ENCODE measurements at places on chromosomes 5 and 9.

GRCh38 chr9:96331236-96331947 is 29.4 kb upstream of the HSD17B3 start:
- no peak for DNase-seq

GRCh38 chr5:93307557-93307956 is 273.5 kb downstream of the NR2F1-AS1 start:
- no peak for DNase-seq

GRCh38 chr9:69279084-69279731 is 45.8 kb upstream of the ENTREP1 start:
- no peak for DNase-seq

DNA sequence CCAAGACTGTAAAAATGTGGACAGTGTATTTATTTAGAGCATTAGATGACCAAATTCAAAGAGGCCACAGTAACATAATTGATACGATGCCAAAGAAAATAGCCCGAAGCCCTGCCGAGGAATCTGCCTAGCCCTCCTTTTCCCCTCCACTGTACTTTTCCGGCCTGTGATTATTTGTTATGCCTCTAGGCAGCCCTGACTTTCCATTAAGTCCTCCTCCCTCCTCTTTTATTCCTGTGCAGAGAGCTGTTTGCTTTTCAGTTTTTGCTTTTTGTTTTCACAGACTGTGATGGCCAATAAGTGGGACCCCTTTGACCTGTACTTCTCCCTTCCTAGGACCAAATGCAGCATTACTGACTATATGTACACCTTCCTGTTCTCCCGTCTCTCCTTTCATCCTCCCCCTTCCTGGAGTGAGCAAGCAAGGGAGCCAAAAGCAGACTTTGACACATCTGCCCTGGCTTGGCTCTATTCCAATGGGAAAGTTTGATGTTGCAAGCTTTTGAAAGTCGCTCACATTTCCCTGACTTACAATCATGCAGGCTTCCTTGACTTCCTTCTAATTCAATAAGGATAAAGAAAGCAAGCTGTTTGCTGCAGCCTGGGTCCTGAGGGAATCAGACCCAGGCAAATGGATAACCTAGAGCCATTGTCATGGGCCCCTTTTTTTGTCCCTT is 76.1 kb downstream of the NREP start:
- DNase-seq: no peak

DNA sequence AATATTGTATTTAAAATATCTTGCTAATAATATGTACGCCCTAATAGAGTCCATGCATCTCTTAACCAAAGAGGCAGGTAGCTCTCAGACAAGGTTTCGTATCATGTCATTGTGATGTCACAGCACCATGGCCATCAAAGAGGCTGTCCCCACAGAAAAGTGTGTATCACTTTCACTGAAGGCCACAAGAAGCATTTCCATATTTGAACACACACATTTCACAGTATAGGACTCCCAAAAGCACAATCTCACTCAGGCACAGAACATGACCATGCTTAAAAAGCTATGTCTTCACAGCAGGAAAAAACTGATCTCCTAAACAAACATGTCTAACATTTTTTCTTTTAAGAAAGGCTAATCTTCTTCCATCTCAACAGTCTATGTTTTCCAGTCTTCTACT is 133.8 kb downstream of the DENND1A start:
- no peak for DNase-seq

- no peak for DNase-seq
Observed at GRCh38 chr5:26582350-26583045, 455.9 kb downstream of the CDH9 start.

DNA sequence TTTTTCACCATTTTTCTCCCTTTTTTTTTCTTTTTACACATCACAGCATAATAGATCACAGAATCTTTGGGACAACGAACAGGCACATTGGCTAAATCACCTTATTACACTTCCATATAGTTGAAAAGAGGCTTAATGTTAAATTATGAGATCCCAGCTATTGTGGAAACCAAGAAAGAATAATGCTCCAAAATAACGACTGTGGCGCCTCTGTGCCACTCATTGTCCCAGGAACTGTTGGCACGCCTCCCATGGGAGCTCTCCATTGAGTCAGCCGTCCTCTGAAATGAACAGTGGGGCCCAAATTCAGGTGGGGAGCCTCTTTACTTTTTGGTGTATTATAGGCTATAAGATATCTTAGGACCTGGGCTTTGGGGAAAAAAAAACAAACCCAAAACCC is 82.2 kb upstream of the NFIB start:
- DNase-seq: no peak

- no peak for DNase-seq
Observed at GRCh38 chr5:9182899-9183695, 362.8 kb downstream of the SEMA5A start.

GRCh38 chr5:79853676-79854418 is 137.2 kb downstream of the MTX3 start:
- no peak for DNase-seq

DNA sequence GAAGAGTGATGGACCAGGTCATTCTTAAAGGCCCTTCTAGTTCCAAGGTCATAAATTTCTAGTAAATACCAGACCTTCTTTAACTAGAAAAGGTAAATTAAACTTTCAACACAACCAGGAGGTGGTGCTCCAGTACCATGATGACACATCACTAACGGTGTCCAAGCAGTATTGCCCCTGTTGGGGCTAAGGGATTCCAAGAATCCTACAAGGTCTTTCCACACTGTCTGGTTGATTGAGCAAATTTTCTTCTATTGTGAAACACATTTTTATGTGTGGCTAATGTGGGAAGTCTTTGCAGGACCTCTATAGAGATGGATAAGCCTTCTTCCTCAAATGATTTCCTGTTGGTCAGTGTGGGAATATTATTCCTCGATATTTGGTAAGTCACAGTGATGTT is 459.6 kb upstream of the PAPPA start:
- DNase-seq: no peak

DNA sequence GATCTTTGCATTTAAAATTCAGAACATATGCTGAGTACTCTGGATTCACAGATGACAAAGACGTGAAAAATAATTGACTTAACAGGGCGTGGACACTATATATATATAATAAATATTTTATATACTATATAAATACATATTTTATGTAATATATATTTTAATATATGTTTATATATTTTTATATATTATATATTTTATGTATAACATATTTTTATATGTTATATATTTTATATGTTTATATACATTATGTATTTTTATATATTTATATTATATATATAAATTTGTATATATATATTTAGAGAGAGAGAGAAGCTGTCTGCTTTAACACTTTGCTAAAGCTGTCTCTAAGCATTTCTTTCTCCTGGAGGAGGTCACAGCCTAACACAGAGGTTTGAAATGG is 113.1 kb downstream of the INIP start:
- no peak for DNase-seq

DNA sequence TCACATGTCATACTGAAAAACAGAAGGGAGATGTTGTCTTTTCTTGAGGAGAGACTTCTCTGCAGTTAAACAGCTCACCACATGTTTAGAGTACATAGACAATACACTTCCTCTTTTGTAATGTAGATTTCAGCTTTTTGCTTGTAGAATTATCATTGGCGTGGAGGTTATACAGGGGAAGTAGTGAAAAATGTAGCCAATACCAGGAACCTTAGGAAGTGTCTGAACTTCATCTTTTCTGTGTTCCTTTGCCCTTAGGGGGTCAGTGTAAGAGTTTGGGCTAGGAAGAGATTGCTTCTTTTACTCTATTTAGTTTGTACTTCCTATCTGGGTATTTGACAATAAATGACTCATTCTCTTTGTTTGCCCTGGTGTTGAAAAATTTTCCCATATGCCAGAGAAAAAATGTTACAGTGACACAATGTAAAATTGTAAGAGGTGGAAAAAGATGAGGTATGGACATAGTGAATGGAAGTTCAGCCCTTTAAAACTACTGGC is 21.0 kb upstream of the CDKN2B start:
- no peak for DNase-seq

- DNase-seq: no peak
Observed at GRCh38 chr9:27065288-27065687, 43.7 kb upstream of the TEK start.

- no peak for DNase-seq
Observed at GRCh38 chr9:123418052-123418430, 62.0 kb downstream of the CRB2 start.

- peak; percentile 48 for DNase-seq
Observed at GRCh38 chr9:83219154-83219923, 156.4 kb upstream of the RASEF start.

GRCh38 chr9:69420611-69421270 is 95.7 kb downstream of the ENTREP1 start:
- DNase-seq: no peak

GRCh38 chr9:101626295-101626694 is 31.5 kb upstream of the PPP3R2 start:
- DNase-seq: no peak

GRCh38 chr5:135428586-135428985 is 18.6 kb downstream of the DCANP1 start:
- DNase-seq: no peak

- peak; percentile 61 for DNase-seq
Observed at GRCh38 chr9:127931092-127931881, 710 bp upstream of the PIP5KL1 start.

- DNase-seq: no peak
Observed at GRCh38 chr5:89758146-89758545, 651.4 kb downstream of the CETN3 start.

DNA sequence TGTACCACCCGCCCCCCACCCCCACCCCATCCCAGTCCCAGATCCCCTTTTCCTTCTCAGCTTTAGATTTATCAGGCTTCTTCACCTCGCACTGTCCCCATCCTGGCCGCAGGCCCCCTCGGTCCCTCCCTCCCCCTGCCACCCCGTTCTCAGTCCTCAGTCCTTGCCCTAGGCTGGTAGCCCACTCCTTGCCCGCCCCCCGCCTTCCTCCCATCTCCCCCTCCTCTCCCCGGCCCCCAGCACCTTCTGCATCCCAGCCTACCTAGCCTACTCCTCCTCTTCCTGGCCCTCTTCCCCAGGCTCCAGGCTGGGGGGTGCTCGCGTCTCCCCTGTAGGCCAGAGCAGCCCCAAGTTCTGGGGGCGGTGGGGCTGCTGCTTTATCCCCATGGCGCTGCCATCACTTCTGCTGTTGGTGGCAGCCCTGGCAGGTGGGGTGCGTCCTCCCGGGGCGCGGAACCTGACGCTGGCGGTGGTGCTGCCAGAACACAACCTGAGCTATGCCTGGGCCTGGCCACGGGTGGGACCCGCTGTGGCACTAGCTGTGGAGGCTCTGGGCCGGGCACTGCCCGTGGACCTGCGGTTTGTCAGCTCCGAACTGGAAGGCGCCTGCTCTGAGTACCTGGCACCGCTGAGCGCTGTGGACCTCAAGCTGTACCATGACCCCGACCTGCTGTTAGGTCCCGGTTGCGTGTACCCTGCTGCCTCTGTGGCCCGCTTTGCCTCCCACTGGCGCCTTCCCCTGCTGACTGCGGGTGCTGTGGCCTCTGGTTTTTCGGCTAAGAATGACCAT is 828 bp downstream of the NPR2 start:
- DNase-seq: no peak

- DNase-seq: no peak
Observed at GRCh38 chr9:129584136-129584535, 36.8 kb downstream of the C9orf50 start.

GRCh38 chr5:147417135-147417813 is 92.6 kb downstream of the DPYSL3 start:
- DNase-seq: peak; percentile 15

DNA sequence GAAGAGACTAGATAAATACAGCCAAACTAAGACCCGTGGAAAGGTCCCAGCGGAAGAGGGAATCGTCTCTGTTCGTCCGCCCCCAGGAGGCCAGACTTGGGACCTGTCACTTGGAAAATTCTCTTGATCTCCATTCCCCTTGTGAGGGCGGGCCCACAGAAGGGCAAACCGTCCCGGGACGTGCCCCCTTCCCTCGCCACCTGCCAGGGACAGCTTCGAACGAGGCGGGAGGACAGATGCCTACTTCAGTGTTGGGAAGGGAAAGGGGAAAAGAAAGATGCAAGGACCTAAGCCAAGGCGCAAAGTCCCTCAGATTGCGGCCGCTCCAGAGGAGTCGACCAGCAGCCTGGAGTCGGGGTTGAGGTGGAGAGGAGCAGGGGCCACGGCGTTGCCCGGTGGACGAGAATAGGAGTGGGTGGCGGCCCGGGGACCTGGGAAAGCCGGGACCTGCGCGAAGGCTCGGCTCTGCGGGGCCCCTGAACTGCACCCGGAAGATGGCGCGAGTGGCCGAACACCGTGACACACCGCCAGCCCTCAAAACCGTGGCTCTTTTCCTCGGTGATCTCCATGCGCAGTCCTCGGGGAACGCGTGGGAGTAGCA is 4.4 kb upstream of the EBF1 start:
- DNase-seq: no peak

DNA sequence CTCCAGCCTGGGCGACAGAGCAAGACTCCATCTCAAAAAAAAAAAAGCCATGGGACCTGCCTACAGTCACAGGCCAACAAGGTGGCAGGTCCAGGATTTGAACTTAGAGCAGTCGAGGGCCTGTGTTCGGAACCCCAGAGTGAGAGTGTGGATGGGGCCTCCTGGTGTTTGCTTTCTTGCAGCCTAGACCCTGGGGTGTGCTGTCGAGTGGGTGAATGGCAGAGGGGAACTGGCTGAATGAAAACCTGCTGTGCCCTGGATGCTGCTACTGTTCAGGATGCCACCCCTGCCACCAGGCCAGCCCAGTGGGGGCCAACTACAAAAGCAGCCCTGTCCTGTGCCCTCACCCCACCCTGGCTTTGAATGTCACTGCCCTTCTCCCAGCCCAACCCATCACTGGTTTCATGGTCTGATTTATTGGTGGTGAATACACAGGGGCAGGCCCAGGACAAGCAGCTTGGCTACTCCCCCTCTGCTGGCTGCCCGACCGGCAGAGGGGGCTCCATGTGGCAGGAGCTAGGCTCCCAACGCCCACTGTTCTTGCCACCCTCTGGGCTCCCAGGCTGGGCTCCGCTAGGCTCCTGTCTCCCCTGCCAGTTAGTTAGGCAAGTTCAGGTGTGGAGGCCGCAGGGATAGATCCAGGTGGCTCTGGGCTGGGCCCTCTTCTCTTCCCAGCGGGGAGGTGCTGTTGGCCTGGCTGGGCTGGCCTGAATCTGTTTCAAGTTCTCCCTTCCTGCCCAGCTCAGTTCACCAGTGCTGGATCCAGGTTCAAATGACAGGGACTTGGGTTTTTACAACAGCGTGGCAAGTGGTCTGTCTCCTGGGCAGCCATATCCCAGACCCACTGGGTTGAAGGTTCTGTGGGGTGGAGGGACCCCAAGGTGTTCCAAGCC is 12.2 kb downstream of the FPGS start:
- no peak for DNase-seq

DNA sequence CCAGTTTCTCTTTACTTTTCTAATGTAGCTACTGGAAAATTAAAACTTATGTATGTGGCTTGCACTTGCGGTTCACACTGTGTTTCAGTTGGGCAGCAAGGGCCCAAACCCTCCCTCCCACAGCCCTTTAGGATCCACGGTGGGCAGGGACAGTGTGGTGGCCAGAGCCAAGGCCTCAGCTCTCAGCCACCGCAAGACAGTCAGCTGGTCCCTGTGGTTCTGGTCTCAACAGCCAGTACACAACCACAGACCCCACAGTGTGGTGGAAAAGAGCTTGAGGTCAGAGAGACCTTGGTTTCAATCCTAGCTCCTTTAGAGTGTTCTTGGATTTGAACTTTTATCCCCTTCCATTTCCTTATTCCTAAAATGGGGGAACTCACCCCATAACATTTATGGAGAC is 153.0 kb upstream of the SMIM23 start:
- no peak for DNase-seq

- DNase-seq: no peak
Observed at GRCh38 chr5:107835096-107835495, 164.4 kb upstream of the EFNA5 start.

All from NCI-H345 (cell line).